ENCODE measurements at places on chromosomes 12 and 14.

DNA sequence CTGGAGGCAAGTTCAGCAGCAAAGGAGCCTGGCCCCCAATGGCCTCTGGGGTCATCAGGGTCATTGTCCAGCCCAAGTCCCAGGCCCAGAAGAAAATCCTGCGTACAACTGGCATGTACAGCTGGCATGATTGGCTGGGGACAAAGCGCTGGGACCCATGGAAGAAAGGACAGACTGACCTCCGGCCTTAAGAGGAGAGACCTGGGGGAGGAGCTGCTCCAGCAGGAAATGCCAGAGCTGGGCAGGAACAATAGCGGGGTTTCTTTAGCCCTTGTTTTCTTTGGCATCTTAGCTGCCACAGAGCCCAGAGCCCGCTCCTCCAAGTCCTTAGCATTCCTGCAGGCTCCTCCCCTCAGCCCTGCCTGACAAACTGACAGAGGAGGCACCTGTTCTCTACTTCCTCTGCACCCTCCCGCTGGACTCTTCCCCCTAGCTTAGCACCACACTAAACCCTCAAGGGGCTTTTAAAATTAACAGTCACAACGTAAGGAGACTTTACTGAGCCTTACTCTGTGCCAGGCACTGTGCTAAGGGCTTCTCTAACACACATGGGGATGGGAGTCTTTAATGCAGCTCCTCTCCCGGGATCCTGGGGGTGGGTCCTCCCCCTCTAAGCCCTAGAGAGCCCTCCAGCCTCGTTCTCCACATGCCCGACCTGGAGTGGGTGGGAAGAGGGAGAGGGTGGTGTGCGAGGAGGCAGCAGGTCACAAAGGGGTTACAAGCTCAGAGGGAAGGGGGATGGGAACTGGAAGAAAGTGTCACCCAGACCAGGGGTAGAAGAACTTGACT lies 1.8 kb upstream of the AQP5 start:
- peak; percentile 78 for DNase-seq

GRCh38 chr12:41277946-41278267 lies 89.8 kb downstream of the PDZRN4 start:
- no peak for DNase-seq

DNA sequence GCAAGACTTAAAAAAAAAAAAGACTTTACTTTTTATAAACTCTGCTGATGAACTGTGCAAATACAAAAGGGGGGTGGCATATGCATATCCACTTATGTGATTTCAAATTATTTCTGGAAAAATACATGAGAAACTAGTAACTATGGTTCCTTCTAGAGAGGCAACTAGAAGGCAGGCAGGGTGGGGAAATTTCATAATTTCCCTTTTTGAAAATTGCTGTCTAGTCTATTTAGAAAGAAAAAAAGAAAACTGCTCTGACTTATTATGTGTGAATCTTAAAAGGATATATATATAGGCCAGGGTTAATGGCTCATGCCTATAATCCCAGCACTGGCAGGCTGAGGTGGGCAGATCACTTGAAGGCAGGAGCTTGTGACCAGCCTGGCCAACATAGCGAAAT lies 42.3 kb downstream of the ANAPC7 start:
- DNase-seq: no peak

GRCh38 chr12:65524666-65525065 lies 246.2 kb downstream of the MSRB3 start:
- DNase-seq: no peak

DNA sequence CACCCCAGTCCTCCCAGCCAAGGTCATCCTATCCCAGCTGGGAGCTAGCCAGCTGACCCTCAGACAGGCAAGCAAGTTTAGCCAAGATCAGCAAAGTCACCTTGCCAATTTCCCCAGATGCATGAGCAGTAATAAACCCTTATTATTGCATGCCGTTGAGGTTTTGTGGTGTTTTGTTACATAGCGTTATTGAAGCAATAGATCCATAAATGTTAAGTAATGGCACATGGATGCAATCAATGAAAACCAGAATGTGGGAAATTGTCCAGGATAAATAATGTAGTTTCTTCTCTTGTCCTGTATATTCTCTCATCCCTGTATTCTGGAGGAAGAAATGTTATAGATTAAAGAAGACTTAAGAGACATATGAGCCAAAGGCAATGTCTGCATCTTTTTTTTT lies 18.0 kb upstream of the TMEM260 start:
- no peak for DNase-seq

DNA sequence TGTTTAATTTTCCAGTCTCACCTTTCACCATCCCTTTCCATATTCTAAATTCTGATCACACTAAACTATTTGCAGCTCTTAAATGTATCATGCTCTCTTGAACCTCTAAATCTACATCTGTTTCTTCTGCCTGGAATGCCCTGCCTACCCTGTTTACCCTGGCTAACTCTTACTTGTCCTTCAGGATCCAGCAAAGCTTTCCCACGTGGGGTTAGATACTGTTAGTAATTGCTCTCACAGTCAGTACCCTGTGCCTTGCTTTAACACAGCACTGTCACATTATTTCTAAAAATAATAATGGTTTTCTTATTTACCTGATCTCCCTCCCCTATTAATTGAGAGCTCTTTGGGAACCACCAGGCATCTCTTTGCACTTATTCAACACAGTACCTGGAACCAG lies 333.0 kb downstream of the CEP128 start:
- no peak for DNase-seq

DNA sequence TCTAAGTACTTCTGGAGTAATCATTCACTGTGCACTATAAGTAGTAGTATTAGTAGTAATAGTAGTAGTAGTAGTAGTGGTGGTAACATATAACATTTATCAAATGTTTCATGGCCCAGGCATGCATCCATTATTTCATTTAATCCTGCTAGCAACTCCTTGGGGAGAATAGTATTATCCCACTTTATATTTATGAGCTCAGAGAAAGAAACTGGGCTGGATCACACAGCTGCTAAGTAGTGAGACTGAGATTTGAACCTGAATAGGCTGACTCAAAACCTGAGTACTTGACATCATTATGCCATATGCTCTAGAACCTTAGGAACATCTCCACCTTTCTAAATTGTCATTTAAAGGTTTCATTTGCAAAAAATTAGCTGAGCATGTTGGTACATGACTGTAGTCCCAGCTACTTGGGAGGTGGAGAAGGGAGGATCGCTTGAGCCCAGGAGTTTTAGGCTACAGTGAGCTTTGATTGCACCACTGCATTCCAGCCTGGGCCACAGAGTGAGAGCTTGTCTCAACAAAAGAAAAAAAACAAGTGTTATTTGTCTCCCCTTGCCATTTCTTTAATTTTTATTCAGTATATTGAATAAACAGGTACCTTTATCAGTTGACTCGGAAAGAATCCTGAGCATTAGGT lies 11.4 kb upstream of the NID2 start:
- no peak for DNase-seq

DNA sequence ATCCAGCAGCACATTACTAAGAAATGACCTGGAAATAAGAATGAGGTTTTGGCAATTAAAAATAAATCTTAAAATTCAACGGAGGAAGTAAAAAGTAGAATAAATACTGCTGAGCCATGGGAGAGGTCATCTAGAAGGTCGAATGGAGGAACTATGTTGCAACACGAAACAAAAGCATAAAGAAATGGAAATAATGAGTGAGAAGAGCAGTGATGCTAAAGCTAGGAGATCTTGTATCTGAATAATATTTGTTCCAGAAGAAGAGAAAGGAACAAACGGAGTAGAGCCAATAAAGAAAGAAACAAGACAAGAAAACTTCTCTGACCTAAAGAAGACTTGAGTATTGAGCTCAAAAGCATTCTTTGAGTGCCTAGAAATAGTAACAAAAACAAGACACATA lies 6.6 kb upstream of the KRT7 start:
- DNase-seq: no peak

- peak; percentile 38 for DNase-seq
Measured at GRCh38 chr12:3152892-3153291, 75.7 kb downstream of the TSPAN9 start.

DNA sequence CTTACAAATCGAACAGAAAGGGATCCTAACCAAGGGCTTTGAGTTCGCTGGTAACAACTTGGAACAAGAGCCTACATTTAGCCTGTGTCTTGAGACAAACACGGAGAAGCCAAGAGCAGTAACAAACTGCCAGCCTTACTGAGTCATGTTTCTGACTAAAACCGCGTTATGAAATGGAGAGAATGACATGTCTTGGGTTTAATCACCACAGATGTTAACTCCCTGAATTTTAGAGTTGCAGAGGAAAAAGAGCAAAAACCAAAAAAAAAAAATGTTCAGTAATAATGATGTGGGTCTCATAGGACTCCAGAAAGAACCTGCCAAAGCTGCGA lies 1.0 kb downstream of the BLTP3B start:
- DNase-seq: no peak

GRCh38 chr14:65164068-65164824 lies 61.9 kb upstream of the MAX start:
- no peak for DNase-seq

- DNase-seq: no peak
Measured at GRCh38 chr14:26265170-26265685, 332.6 kb downstream of the NOVA1 start.

DNA sequence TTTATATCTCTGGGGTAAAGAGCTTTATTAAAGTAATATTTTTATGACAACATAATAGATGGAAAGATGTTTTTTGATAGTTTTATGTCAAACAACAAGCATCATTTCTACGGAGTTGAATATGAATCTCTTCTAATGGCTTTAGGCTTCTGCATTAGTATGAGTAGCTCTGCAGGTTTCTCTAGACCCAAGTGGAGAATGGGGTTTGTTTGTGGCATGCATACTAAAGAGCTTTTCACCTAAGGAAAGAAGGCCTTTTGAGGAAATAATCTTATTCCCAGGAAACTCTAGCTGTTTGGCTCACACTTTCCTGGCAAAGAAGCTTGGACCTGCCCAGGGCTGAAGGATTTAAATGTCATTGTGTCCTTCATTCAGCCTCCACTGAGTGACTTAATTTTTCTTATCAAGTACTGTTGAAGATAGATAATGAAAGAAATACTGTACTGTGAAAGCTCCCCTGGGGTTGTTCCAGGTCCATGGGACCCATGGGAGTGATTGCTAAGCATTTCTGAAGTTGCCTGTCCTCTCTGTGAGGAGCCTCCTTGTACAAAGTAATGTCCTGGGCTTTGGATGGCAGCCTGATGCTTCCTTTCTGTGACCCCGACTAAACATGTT lies 469.3 kb downstream of the LRIG3 start:
- no peak for DNase-seq

DNA sequence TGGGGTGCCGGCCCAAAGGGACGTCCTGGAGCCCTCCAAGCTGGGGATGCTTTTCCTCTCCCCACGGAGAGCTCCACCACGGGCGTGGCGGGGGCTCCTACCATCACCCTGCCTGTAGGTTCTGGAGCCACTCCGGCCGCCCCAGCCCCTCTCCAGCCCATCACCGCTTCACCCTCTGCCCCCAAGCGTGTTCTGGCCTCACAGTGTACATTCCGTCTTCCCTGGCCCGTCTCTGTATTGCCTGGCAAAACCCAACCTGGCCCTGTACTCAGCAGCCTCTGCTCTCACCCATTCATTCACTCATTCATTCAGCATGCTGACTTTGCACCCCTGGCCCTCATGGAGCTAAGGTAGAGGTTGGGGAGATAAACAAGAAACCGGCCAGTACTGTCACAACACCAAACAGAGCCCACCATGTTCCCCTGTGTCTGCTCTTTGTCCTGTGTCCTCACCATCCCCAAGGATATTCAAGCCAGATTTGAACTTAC lies 20.3 kb downstream of the SLC25A29 start:
- no peak for DNase-seq

- DNase-seq: no peak
Measured at GRCh38 chr12:58204071-58204470, 262.7 kb downstream of the ATP23 start.

DNA sequence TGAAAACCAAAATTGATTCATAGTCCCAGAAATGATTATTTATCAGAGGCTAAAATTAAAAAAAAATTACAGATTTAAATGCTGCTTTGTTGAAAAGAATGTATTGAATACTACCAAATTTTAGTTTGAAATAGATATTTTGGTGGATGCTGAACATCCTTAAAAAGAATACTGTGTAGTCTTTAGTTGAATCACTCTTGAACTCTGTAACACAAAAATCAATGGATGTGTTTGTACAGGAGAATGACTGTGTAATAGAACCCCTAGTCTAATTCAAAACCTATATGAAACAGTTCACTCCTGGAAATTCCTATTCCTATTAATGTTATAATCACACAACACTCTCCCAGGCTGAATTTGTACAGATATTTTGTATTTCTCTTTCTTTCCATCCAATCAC lies 1.5 kb upstream of the TSPAN8 start:
- DNase-seq: no peak

- DNase-seq: no peak
Measured at GRCh38 chr12:40286583-40286982, 61.8 kb downstream of the LRRK2 start.

DNA sequence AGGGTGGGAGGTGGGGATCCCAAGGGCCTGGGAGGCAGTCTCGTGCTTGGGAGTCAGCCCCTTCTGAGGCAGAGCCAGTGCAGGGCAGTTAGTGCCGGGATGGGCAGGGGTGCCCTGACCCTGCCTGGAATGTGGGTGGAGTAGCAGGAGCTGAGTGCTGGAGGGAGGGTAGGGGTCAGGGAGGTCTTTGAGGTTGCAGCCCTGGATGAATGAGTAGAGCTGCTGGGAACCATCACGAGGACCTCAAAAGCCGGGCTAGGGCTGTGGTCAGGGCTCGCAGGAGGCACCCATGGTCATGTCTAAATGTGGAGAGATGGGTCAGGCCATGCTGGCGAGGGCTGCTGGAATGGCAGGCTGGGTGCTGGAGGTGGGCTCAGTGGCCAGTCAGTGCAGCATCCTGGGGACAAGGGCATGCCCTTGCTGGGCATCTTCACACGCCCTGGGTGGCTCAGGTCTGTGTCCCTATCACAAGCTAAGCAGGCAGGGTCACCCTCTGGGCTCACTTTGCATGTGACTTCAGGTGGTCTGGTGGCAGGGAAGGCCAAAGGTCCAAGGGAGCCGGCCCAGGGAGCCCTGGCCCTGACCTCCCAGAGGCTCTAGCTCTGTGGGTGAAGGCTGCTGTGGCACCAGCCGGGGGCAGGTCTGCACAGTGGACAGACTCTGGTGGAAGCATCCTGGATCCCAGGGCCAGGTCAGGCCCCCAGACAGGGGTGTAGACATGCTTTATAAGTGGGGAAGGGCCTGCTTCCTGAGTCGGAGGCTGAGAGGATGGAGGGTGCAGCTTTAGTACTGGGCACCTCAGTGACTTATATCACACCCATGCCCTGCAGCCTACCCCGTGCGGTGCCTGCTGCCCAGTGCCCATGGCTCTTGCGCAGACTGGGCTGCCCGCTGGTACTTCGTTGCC lies 24.5 kb downstream of the PAPLN start:
- DNase-seq: no peak

DNA sequence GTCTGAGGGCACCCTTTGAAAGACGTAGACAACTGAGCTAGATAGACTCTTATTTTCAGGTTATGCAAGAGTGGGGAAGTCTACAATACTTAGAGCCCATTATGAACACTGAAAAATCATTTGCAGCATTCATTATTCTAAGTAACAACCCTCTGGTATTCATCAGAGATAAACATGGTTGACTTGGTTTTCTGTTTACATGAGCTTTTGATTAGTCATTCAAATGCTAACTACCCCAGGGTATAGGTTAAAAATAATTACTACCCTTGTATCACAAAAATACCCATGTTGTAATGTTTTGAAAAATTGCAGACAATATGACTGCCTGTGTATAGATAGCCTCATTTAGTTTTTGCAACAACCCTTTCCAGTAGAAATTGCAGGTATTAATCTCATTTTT lies 78.5 kb downstream of the PPFIBP1 start:
- DNase-seq: no peak

All from upper lobe of right lung (tissue), 1 donor.